ENCODE measurements at places on chromosomes 4 and X.

DNA sequence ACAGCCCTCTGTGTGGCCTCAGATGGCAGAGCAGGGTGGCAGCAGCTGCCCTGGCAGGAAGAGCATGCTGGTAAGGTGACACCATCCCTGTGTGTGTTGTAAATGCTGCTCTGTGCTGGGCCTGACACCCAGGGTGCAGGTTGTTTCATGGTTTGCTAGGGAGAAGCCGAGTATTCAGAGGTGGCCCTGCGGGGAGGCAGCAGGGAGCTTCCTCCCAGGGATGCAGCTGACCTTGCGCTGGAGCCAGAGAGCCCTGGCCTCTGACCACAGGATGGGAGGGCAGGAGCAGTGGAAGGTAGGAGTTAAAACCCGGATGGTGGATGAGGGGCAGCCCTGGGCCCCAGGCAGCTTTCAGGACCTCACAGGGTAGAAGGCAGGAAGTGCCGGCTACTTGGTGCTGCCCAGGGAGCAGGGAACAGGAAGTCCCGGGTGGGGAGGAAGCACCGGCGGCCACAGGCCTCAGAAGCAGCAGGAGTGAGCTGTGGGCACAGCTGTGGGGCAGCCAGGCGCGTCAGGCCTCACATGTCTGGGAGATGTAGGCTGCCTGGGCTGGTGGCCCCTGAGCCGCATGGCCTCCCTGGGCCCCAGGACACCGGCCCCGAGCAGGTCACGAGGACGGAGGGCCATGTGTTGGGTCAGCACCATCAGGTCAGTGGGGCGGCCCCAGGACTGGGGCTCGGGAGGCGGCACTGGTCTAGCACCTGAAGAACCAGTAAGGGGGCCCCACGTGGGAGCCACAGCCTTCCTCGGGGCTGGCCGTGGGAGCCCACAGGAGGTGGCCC lies 19.1 kb downstream of the SH3BP2 start:
- DNase-seq, result peak; percentile 78

- DNase-seq, result no peak
Observed at GRCh38 chr4:147586637-147587036, 30.6 kb upstream of the TMEM184C start.

DNA sequence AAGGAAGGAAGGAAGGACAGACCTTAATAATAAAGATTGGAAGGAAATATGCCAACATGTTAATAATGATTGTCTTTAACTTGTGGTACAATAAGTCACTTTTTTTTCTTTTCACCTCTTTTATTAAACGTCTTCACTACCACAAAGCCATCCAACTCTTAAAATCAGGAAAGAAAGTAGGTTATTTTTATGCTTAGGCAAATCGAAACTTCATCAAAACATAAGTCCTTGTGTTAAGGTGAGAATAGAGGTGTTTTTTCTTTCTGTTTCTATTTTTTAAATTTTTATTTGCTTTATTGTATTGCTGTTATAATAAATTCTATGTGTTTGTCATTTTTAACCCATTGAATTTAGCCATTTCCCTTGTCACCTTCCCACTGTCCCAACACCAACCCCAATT lies 26.5 kb downstream of the BLOC1S4 start:
- DNase-seq, result peak; percentile 27

DNA sequence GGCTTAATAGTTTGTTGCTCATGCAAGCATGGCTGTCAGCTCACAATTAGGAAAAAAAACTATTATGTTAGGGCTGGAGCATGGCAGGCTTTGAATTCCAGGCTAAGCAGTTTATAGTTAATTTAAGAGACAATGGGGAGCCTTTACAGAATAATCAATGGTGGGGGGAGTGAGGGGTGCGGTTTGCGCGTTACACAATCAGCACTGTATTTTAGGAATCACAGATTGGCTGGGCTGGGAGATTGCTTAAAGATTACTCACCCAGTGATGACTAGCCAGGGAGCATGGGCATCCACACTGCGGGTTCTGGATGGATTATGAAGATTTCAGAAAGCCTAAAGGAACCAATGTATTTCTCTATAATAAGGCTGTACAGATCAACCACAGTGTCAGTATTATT lies 186.6 kb downstream of the SOX3 start:
- no peak for DNase-seq

- no peak for DNase-seq
Observed at GRCh38 chr4:79296768-79297428, 29.0 kb downstream of the NAA11 start.

DNA sequence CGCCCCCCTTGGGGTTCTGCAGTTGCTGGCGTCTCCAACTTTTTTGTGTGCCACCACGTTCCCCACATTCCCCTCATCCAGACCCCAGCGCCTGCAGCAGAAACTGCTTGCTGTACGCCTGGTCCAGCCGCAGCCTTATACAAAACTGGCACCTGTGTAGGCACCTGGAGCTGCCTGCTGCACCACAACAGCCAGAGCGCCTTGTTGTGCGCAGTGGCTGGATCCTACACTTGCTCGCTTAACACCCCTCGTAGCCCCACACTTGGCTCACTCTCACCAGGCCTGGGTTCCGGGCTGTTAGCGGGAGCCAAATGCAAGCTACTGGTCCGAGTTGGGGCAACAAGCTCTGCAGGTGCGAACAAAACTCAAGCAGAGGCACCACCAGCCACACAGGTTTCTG lies 136.8 kb downstream of the TECRL start:
- DNase-seq, result no peak

- no peak for DNase-seq
Observed at GRCh38 chrX:99722094-99722493, 688.0 kb downstream of the PCDH19 start.

- DNase-seq, result no peak
Observed at GRCh38 chr4:26525771-26526150, 35.5 kb upstream of the CCKAR start.

All from activated CD4-positive, alpha-beta T cell treated with anti-CD3 and anti-CD28 coated beads, Interleukin-2, Interleukin-4, amounts not matched to agents 100 ng/mL and 50 ng/mL, durations not matched to agents 16 hours and 8 hours (primary cell).